ENCODE measurements at places on chromosomes 1 and 21.

DNA sequence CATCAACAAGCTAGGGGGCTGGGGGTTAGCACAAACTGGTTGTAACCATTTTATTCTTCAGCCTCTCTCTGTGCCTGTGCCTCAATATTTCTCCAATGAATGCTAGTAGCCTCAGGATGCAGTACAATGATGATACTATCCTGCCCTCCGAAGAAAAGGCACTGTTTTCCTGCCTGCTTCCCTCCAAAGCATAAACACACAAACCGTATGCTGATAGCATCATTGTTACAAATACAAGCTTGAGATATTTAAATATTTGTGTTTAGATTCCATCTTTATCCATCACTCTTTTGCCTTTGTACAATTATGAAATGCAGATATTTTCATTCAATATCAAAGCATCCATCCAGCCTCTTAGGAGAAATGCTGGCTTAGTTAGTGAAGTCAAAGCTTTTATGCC lies 404.8 kb downstream of the DUSP10 start:
- no peak for DNase-seq

DNA sequence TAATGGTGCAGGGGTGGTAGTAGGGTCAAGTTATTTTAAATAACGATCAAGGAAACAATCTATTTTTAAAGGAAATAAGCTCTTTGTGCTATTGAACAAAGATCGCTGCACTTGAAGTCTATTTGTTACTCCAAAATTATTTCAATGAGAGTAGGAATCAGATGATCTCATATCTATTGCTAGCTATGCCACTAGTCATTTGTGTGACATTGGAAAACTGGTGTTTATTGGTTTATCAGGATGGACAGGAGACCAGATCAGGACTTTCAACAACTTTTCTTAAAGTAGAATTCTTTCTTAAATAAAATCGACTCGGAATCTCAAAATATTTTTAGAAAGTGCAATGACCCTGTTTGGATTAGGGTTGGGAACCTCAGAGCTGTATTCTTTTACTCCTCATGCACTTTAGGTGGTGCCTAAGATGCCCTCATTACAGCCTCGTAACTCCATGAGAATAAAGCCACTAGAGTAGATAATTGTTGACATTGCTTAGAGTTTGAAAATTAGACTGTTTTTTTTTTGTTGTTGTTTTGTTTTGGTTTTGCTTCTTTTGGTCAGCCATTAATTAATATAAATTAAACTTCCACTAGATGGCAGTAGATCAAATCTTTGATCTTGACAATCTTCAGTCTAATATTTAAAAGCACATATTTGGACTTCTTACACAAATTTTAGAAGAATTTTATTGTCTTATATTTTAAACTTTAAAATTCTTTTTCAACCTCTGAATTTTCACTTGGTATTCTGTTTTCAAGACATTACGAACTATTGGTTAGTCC lies 352.4 kb downstream of the USP25 start:
- no peak for DNase-seq

DNA sequence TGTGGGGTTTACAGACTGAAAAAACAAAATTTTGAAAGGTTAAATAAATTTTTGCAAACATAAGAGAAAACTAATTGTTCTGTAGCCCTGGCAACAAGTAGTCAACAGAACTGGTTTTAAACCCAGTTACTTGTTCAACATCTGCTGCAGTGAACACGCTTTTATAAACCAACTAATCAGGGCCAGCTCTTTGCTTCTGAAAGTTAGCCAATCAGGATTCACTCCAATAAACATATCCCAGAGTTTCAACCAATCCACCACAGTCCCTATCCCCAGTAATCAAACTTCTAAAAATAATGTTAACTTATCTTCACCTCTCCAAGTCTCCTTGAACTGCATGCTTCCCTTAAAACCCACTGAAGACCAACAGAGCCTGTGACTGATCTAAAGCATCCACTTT lies 306.6 kb downstream of the CTH start:
- DNase-seq: no peak

DNA sequence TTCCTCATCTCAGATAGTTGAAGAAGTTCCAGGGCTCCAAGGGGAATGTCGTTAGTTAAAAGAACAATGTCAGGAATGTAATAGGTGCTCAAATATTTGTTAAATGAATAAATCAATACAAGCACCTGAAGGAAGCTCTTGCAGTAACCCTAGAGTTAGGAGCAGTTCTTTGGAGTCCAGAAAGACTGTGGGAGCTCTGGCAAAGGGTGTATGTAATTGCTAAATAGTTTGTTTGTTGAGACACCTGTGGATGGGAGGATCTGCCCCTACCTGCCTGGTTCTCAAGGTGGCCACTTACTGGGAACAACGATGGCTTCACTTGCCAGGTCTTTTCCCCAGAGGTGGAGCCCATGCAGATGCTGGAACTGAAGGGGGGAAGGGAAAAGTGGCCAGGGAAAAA lies 27.5 kb upstream of the JUN start:
- no peak for DNase-seq
